Activated CD8-positive, alpha-beta memory T cell treated with anti-CD3 and anti-CD28 coated beads, Interleukin-2, amount 50 U/mL, for 48 hours (primary cell): ENCODE measurements at places on chromosomes 1 and 21.
A peak's percentile ranks its signal among the peaks of the same experiment; 100 is the strongest.

DNA sequence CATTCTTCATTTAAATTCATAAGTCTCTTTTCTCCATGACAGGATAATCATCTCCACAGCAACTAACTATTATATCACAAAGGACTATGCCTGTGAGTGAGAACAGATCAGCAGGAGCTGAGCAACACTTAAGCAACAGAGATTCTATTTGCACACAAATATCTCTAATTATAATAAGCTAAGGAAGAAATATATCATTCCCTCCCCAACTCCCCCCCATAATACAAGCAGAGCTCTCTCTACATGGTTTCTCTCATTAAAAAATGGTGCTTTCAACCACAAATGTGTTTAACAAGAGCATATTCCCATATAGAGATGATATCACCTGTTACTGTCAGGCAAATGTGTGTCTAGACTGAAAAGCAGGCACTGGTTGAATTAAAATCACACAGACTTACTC lies 34.5 kb upstream of the NIBAN1 start:
- no peak for DNase-seq

- no peak for DNase-seq
These were observed 21.3 kb downstream of the GPSM2 start for GRCh38 chr1:108897865-108898720.

- DNase-seq: peak; percentile 60
These were observed 1.7 kb upstream of the ZBTB18 start for GRCh38 chr1:244049162-244050013.

DNA sequence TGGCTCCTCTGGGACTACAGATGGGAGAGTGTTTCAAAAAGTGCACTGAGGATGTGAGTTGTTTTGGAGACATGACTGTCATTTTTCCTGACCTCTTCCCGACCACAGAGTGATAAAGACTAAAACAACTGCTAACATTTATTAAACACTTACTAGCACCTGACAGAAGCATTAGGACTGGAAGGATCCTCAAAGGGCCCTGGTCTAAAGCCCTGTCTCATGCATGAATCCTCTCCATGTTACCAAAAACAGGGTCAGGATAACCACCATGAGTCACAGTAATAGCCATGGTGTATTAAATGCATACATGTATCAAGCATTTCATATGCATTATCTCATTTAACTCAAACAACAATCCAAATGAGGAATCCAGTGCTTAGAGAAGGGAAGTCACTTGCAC lies 11.5 kb downstream of the CYB5RL start:
- no peak for DNase-seq

DNA sequence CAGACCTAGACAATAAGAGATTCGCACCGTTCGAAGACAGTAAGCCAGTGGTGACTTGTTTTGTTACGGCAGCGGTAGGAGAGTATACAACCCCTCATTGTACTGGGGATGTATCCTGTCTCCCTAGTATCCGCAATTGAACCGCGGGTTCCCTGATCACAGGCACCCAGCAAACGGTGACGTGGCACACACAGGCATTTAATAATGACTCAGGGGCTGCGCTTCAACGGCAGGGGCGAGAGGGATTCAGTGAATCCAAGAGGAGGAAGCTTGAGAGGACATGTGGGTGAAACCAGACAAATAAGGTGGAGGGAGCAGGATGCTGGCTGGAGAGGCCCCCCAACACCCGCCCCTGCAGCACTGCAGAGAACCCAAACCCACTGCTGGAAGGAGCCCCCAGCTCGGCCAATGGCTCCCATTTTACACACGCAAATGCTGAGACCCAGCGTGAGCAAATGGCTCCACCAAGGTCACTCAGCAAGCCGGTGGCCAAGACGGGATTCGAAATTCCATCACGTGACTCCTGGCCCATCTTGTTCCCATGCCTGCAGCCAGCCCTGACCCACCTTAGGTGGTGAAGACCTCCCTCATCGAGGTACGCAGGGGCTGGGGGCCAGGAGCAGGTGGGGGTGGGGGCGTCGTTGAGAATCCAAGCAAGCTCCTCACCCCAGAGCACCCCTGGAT lies 149.9 kb downstream of the SYF2 start:
- DNase-seq: no peak

DNA sequence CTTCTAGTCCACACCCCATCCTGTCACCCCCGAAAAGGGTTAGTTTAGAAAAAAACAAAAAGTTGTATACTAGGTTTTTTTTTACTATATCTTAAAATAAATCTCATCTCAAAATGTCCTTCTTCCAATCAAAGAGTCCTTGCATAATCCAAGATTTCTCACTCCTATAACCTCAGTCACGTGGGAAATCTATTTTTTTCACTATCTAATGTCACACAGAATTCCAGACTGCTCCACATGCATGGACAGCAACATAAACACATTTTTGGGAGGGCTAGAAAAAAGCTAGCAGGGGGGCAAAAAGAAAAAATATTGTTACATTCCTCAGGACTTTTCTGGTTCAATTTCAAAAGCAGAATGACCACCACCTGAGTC lies 39.3 kb downstream of the TGFBR3 start:
- no peak for DNase-seq

GRCh38 chr21:33018707-33019465 lies 6.8 kb upstream of the OLIG2 start:
- no peak for DNase-seq

DNA sequence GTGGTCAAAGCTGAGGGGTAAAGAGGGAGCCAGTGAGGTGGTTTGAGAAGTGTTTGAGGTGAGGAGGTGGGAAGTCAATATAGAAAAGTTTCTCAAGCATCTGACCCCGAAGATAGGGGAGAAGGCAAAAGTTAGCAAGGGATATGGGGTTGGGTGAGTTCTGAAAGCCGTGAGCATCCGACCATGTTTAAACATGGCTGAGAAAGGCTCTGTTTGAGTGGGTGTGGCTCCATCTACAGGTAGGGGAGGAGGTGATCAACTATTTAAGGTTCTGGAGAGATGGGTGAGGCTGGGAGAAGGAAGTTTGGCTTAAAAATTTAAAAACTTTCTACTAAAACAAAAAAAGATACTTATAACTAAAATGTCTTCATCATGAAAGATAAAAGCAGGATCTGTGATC lies 273.8 kb downstream of the KCNJ6 start:
- DNase-seq: no peak

DNA sequence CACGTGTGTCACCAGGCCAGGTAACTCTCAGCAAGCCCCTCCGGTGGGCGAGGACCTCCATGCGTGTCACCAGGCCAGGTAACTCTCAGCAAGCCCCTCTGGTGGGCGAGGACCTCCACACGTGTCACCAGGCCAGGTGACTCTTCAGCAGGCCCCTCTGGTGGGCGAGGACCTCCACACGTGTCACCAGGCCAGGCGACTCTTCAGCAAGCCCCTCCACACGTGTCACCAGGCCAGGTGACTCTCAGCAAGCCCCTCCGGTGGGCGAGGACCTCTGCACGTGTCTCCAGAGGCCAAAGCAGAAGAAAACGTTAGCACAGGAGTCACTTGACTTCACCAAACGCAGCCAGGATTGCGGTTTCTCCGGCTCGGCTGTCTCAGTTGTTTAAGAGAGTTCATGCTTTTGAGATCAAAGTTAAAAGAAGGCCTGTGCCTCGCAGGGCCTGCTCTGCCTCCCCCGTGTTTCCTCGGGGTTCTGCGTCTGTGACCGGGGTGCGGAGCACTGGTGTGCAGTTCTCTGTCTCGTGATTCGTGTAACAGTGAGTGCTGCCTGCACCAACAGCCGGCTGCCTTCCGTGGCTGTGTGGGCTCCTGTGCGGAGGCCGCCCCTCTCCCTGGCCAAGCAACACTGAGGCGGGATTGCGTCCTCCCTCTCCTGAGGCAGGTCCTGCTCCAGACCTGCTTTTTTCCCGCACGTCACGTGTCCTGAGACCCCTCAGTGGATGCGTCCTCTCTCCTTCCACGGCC lies 56.6 kb downstream of the PRKCZ start:
- no peak for DNase-seq

- no peak for DNase-seq
These were observed 94.7 kb upstream of the GPR52 start for GRCh38 chr1:174352883-174353608.

DNA sequence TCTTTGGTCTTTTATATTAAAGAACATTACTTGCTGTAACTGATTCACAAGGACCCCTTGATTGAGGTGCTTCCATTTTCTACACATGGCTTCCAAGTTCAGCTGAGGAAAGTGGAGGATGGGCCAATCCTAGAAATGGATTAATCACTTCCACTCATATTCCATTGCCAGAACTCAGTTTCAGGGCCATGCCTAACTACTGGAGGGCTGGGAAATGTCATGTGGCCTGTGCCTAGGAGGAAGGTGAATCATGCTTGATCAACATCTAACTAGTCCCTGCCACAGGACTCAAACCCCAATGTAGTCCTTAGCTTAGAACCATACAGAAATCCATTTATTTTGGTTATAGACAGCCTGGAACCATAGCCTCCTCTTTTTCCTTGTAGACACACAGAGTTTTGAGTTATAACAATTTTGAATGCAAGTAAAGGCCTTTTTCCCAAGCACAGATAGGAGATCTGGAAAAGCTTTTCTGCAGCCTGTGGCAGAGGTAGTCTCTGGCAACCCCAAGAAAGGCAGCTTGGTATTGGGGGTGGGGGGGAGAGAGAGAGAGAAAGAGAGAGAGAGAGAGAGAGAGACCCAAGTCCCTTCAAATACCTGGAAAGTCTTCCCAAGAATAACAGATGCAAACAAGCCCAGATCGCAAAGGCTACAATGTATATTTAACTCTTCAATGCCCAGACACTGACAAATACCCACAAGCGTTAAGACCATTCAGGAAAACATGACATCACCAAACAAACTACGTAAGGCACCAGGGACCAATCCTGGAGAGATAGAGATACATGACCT lies 12.5 kb downstream of the MAST2 start:
- no peak for DNase-seq

GRCh38 chr1:168330285-168330684 lies 49.6 kb downstream of the TBX19 start:
- DNase-seq: no peak

DNA sequence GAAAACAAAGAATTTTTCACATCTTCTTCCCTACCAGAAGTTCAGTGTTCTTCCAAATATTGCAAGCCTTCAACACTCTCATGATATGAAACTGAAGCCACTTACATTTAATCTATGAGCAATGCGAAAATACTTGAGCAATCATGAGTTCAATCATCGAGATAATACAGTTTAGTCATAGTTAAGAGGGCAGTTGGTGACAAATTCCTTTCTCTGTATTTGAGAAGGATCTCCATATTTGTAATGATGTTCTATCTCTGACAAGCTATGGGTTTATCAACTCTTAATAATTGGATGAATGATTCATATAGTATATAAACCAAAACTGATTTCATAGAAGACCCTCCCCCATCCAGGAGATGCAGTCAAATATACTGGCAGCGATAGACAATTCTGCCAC lies 29.7 kb upstream of the PYHIN1 start:
- no peak for DNase-seq

GRCh38 chr1:90726425-90726985 lies 9.4 kb upstream of the BARHL2 start:
- no peak for DNase-seq

DNA sequence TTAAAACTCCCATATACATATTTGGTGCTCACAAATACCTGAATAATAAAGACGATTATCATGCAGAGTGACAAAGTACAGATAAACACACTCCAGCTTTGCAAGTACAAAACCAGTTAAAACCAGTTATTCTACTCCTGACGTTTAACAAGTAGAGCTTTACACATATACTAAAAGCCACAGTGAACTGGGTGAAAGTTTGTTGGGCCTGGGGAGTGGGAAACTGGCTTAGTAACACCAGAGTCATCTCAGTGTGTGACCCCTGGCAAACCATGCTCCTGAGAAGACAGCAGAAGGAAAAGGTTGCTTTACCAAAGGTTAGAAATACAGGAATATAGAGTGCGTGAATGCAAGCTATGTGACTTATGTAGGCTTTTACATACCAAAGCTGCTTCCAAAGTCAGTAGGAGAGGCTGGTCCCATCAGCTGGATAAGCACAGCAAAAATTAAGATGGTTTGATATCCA lies 148.1 kb downstream of the NRIP1 start:
- no peak for DNase-seq

DNA sequence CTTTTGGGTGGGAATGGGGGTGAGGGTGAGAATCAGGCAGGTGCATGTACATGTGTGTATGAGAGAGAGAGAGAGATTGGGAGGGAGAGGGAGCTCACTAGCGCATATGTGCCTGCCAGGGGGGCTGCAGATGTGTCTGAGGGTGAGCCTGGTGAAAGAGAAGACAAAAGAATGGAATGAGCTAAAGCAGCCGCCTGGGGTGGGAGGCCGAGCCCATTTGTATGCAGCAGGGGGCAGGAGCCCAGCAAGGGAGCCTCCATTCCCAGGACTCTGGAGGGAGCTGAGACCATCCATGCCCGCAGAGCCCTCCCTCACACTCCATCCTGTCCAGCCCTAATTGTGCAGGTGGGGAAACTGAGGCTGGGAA lies 95.0 kb downstream of the EPHB2 start:
- no peak for DNase-seq

DNA sequence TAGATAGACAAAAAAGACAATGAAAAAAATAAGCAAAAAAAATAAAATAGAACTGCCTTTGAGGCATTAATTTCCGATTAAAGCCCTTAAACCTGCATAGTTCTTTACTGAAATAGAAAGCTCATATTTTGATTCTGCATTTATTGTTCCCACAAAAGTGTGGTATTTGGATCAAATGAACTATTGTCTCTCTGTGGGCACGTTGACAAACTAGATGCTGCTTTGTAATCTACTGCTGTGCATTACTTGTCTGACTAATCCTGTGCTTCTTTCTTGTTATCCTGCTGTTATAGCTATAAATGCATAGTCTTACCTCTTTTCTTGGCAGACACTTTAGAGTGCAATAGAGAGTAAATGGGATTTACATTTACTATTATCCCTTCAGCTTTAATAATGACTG lies 31.4 kb upstream of the SLC35D1 start:
- DNase-seq: no peak

DNA sequence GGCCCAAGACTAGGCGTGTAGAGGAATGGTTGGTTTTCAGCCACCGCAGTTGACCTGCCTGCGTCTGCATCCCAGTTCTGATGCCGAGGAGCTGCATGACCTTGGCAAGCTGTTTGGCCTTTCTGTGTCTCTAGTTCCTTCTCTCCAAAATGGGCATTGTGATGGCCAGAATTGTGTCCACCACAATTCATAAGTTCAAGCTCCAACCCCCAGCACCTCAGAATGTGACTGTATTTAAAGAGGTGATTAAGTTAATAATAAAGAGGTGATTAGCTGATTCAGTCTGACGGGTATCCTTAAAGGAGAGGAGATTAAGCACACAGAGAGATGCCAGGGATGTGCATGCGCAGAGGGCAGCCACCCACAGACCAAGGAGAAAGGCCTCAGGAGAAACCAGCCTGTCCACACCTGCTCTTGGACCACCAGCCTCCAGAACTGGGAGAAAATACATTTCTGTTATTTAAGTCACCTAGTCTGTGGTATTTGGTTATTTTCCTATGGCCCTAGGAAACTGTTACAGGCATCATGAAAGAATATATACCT lies 28.5 kb downstream of the MAB21L3 start:
- DNase-seq: no peak

GRCh38 chr1:91774520-91775203 lies 111.3 kb downstream of the TGFBR3 start:
- DNase-seq: no peak

- no peak for DNase-seq
These were observed 228.3 kb upstream of the ZP4 start for GRCh38 chr1:238119060-238119459.
